ENCODE measurements at places on chromosomes 5 and 9. TPM values are rescaled to one million over a fixed set of nuclear protein-coding genes. Genes with fewer than 3 reads are reported as not detected.

The ACSL6 gene
- total RNA-seq: not detected

The CETN3 gene
- 12.2 TPM for total RNA-seq

The MEGF10 gene
- 6.3 TPM for total RNA-seq

The FOXD4L4 gene
- 0.08 TPM for total RNA-seq

The RFK gene
- 17.0 TPM for total RNA-seq

The SLC36A2 gene
- not detected for total RNA-seq

The NSG2 gene
- total RNA-seq: not detected

The TYRP1 gene
- 14.4 TPM for total RNA-seq

The ZNG1F gene
- total RNA-seq: 0.96 TPM

The ST8SIA4 gene
- 3.1 TPM for total RNA-seq

The STPG3 gene
- total RNA-seq: not detected

The PDGFRB gene
- 136 TPM for total RNA-seq

The MLANA gene
- total RNA-seq: not detected

The GOLGA1 gene
- 7.2 TPM for total RNA-seq

The DMAC1 gene
- total RNA-seq: 18.4 TPM

The TSSK1B gene
- 0.26 TPM for total RNA-seq

The HMCN2 gene
- total RNA-seq: not detected

The N4BP3 gene
- total RNA-seq: 2.8 TPM

The SLC45A2 gene
- not detected for total RNA-seq

The ANKRD34B gene
- total RNA-seq: not detected

The SCGB3A2 gene
- total RNA-seq: not detected

All from epithelial cell of alveolus of lung (primary cell).